ENCODE measurements at places on chromosomes 13 and 19.

DNA sequence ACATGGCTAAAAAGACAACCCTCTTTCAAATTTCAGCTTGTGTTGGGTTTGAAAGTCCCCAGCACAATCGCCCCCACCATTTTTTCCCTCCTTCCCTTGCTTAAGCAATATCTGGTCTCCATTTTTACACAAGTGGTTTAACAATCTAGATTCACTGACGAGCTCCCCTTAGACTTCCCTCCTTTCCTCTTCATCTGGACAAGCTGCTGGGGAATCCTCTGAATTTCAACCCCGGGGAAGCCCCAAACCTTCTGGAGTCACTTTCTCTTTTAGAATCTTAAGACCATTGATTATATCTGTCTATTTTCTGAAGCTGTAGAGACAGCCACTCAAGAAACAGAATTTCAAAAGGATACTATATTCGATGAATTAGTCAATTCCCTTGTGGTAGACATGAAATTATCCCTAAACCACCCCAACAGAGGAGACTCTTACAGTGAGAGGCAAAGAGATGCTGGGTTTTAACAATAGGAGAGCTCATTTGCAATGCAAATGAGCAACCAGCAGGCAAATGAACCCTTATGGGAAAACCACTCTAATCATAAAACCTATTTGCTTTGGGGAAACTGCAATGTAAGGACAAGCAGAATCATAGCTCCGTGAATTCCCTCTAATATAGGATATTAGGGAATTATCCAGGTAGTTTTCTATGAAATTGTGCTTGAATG is 78.9 kb downstream of the TEX26 start:
- DNase-seq, result no peak

DNA sequence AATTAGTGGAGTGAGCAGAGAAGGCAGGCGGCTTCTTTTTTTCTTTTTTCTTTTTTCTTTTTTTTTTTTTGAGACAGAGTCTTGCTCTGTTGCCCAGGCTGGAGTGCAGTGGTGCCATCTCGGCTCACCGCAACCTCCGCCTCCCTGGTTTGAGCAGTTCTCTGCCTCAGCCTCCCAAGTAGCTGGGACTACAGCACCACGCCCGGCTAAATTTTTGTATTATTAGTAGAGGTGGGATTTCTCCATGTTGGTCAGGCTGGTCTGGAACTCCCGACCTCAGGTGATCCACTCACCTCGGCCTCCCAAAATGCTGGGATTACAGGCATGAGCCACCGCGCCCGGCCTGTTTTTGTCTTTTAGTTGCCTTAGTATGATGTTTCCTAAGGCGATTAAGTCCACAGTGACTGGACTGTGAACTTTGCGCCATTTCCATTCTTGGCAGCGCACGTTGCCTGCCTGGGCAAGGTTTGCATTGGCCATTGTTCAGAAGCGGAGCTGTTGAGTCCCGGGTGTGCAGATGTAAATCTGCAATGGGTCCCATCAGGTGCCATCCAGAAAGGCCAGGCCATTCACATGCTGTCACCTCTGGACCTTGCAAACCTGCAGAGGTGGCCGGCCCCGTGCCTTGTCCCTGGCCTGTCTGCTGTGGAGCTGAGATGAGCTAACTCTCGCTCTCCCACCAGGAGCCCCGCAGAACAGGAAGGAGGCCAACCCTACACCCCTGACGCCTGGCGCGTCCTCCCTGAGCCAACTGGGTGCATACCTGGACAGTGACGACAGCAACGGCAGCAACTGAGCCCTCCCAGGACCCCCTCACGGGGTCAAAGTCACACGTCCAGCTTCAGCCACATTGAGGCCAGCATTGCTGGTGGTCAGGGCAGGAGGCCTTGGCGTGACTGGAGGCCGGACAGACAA is 10.9 kb upstream of the SHD start:
- DNase-seq, result no peak

DNA sequence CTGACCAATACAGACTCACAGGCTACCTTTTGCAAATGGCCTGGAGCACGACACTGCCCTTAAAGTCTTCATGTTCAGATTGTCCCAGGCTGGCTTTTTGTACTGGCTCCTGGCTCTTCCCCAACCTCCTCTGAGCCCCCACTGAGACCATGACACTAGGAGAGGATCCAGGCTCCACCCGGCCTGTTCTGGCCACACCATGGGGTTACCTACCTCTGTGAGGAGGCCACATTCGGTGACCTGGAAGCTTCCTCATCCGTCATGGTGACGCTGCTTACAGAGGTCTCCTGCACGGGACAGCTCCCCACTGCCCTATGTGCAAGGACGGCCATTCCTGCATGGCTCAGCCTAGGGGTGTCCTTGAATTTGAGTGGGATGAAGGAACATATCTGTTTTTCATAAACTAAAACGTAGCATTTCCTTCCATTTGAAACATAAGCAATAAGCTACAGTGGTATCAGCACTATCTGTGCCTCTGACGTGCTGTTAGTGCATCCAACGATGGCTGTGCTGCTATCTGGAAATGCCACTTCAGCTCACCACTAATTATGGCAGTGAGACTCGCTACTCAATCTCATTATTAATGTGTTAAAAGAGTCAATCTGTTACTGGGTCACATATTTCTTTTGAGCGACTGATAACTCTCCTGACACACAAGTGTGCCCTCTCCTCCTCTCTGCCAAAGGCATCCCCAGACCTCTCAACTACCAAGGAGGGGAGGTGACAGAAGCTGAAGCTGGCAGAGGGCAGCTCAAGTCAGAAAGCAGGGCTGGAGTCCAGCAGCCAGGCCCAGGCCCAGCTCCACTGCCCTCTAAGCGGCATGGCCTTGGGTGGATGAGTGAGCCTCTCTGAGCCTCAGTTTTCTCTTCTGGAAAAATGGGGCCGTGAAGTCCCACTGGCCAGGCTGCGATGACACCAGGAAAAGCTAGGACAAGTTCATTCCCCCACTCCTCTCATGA is 29.6 kb downstream of the ELL start:
- DNase-seq, result no peak

DNA sequence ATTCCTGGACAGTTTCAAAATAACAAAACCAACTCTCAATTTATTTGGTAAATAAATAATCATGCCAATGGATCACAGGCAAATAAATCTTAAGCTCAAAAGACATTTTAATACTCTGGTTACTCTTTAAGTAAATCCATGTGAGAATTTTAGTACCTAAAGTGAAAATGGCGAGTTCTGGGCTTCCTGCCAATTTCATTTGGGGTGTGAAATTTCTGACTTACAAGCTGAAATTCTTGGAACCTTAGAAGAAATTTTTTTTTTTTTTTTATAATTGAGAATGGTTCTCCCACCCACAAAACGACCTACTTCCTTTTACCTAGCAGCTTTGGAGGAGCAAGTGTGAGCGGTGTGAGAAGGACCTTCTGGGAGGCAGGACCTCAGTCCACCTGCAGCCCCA is 354.5 kb upstream of the NBEA start:
- DNase-seq, result no peak
